ENCODE measurements at places on chromosomes 1 and 21.

- no peak for DNase-seq
- no peak overlapping the region for H3K27ac ChIP-seq
- H3K27me3 ChIP-seq, result no peaks in the 10 kb centered on the region
- no peaks in the 10 kb centered on the region for H3K36me3 ChIP-seq
- H3K4me3 ChIP-seq, result no peak overlapping the region
- H3K4me1 ChIP-seq, result peaks cover 20% of the 10 kb centered on the region
Measured at GRCh38 chr21:43911015-43911934, 46.3 kb downstream of the AGPAT3 start.

- H3K27ac ChIP-seq, result no peak overlapping the region
- no peaks in the 10 kb centered on the region for H3K4me1 ChIP-seq
- no peaks in the 10 kb centered on the region for H3K27me3 ChIP-seq
Measured at GRCh38 chr1:1535201-1536018, 5.0 kb downstream of the TMEM240 start.

- H3K4me3 ChIP-seq, result no peak overlapping the region
- peaks cover 89% of the 10 kb centered on the region for H3K36me3 ChIP-seq
- DNase-seq, result peak; percentile 74
- peaks cover 16% of the 10 kb centered on the region for H3K4me1 ChIP-seq
- H3K27ac ChIP-seq, result no peak overlapping the region
Measured at GRCh38 chr1:53285969-53286760, 41.7 kb downstream of the LRP8 start.

DNA sequence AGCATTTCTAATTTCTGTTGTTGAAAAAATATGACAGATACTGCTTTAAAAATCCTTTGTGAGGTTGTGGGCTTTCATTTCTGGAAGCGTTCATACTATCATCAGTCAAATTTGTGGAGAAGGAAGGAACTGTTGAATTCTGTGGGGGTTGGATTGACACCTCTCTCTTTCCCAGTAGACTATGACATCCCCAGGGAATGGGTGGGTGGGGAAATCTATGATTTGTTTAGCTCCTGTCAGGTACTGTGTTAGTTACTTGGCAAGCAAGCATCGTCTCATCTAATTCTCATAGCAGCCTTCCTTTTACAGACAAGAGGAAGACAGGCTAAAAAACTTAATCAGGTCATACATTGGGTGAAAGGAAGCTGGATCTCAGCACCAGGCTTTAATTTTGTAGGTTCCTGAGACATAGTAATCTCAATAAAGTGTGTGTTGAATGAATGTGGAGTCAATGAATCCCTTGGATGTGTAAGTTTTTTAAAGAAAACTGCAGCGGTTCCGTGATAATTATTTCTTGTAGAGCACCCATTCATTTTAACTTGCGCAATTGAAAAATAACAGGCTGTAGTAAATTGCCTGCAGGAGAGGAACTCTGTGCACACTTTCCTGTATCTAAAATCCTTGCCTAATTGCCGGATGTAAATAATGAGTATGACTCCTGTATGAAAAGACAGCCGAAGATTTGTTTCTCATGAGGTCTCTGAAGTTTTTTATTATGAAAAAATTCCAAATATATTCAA is 60.6 kb downstream of the MYOM3 start:
- DNase-seq, result no peak
- no peaks in the 10 kb centered on the region for H3K27me3 ChIP-seq
- no peaks in the 10 kb centered on the region for H3K36me3 ChIP-seq
- no peaks in the 10 kb centered on the region for H3K4me1 ChIP-seq

DNA sequence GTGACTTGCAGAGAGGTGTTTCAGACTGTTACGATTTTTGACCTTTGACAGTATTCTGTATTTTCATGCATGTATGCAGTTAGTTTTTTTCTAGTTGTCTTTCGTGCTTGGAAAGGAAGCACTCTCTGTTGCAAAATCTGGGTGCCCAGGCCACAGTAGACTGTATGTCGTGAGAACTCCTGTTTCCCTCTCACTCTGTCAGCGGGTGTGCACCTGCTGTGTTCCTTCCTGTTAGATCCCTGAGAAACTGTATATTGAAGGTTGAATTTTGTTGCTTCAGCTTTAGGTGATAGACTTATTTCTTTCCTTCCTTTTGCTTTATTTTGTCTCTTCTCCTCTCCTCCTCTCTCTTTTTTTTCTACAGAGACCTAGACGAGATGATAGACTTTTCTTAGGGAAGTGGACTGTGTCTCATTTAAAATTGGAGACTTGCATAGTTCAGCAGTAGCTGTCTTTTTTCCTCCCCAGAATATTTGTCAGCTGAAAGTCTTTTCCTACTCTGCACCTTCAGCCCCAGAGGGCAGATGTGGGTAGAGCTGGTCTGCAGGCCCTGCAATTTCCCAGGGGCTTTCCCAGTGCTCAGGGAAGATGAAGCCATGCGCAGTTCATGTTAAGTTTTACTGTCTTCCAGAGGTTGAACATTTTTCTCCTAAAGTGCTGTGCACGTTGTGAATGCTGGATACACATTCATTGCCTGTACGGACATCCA is 1.4 kb downstream of the TRAPPC10 start:
- DNase-seq, result peak; percentile 77
- H3K27ac ChIP-seq, result peak overlapping the region; percentile 76
- peaks cover 5% of the 10 kb centered on the region for H3K36me3 ChIP-seq
- no peaks in the 10 kb centered on the region for H3K27me3 ChIP-seq
- peaks cover 69% of the 10 kb centered on the region for H3K4me1 ChIP-seq
- peak overlapping the region; percentile 70 for H3K4me3 ChIP-seq

- H3K36me3 ChIP-seq, result no peaks in the 10 kb centered on the region
- H3K4me1 ChIP-seq, result no peaks in the 10 kb centered on the region
- no peak for DNase-seq
- H3K27ac ChIP-seq, result no peak overlapping the region
- H3K27me3 ChIP-seq, result no peaks in the 10 kb centered on the region
- no peak overlapping the region for H3K4me3 ChIP-seq
Measured at GRCh38 chr1:73761559-73761958, 436.4 kb downstream of the LRRIQ3 start.

- DNase-seq, result no peak
- no peak overlapping the region for H3K4me3 ChIP-seq
- no peak overlapping the region for H3K27ac ChIP-seq
Measured at GRCh38 chr1:78619032-78619431, 1.2 kb upstream of the IFI44L start.

DNA sequence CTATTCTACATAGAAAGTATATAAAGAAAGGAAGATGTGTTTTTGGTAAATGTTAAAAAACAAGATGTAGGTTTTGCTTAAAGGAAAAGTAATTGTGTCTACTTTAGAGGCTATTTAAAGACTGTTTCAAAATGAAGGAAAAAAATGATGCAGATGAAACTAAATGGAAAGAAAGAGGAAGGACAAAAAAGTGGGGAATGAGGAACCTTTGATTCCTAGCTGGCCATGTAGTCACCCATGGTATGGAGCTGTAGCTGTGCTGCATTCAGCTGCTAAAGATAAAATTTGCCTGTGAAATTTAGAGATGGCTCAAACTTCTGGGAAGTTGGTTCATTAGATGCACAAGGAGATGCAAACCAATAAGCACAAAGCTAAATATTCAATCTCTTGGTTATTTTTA is 86.8 kb upstream of the SERBP1 start:
- no peak overlapping the region for H3K27ac ChIP-seq
- no peaks in the 10 kb centered on the region for H3K27me3 ChIP-seq
- H3K4me1 ChIP-seq, result no peaks in the 10 kb centered on the region
- no peak overlapping the region for H3K4me3 ChIP-seq
- DNase-seq, result no peak

GRCh38 chr1:11680270-11681070 is 478 bp downstream of the MAD2L2 start:
- peaks cover 10% of the 10 kb centered on the region for H3K36me3 ChIP-seq
- H3K27ac ChIP-seq, result peak overlapping the region; percentile 71
- no peaks in the 10 kb centered on the region for H3K27me3 ChIP-seq
- peaks cover 18% of the 10 kb centered on the region for H3K4me1 ChIP-seq
- no peak for DNase-seq

DNA sequence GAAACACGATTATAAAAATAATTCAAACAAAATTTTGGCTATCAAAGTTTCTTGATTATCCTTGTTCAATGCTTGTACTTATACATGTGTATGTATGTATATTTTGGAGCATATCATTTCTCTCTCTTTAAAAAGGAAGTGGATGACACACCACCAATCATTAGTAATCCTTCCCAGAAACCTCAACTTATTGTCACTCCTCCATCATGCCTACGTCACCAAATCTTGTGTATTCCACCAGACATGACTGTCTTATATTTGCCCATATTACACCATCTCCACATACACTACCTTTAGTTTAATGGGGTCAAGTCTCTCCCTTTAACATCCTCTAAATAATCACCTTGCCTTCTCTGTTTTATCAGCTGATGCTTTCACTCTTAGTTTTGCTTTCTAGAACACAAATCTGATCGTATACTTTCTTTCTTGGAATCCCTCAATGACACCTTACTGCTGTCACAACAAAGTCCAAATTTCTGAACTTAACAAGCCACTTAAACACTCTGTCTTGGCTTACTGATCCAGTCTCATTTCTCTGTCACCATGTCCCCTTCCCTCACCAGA is 124.0 kb downstream of the BRINP3 start:
- no peak overlapping the region for H3K27ac ChIP-seq
- no peak for DNase-seq
- H3K4me1 ChIP-seq, result no peaks in the 10 kb centered on the region
- H3K36me3 ChIP-seq, result no peaks in the 10 kb centered on the region
- no peak overlapping the region for H3K4me3 ChIP-seq

- DNase-seq, result peak; percentile 9
- no peak overlapping the region for H3K4me3 ChIP-seq
- no peaks in the 10 kb centered on the region for H3K36me3 ChIP-seq
Measured at GRCh38 chr21:36661511-36662309, 37.2 kb upstream of the SIM2 start.

- DNase-seq, result peak; percentile 48
- H3K27me3 ChIP-seq, result no peaks in the 10 kb centered on the region
- peaks cover 2% of the 10 kb centered on the region for H3K4me1 ChIP-seq
- H3K36me3 ChIP-seq, result peaks cover 38% of the 10 kb centered on the region
Measured at GRCh38 chr1:42674214-42674613, 8.0 kb upstream of the YBX1 start.

DNA sequence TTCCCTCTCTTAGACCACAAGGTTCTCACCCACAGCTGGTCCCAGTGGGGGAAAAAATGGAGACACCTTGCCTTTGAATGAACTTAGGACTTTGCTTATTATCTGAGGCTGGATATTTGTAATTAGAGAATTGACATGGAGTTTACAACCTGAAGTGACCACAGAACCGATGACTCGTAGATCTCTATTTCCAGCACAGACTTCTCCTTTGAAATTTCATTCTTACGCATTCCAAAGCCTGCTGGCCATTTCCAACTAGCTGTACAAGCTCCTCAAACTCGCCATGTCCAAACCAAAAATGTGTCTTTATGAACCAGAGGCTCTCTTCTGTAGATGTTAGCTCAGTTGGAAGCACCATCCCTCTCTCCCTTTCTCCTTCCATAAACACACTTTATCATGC is 12.0 kb downstream of the RAB7B start:
- H3K27me3 ChIP-seq, result no peaks in the 10 kb centered on the region
- no peak for DNase-seq
- H3K27ac ChIP-seq, result no peak overlapping the region
- no peak overlapping the region for H3K4me3 ChIP-seq
- H3K4me1 ChIP-seq, result no peaks in the 10 kb centered on the region

GRCh38 chr1:193674292-193674944 is 488.0 kb upstream of the B3GALT2 start:
- peaks cover 4% of the 10 kb centered on the region for H3K4me1 ChIP-seq
- no peaks in the 10 kb centered on the region for H3K36me3 ChIP-seq
- H3K27ac ChIP-seq, result no peak overlapping the region
- DNase-seq, result no peak

DNA sequence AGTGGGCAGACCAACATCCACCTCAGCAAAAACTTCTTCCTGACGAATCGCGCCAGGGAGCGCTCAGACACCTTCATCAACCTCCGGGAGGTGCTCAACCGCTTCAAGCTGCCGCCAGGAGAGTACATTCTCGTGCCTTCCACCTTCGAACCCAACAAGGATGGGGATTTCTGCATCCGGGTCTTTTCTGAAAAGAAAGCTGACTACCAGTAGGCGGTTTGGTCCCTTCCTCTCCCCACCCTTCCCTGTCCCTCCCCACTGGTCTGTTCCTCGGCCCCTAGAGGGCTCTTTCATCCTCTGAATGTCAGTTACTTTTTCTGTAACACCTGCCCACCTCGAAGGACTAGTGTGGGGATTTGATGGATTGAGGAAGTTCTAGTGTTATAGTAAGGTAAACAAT is 46.9 kb downstream of the CAPN2 start:
- H3K27ac ChIP-seq, result no peak overlapping the region
- H3K27me3 ChIP-seq, result no peaks in the 10 kb centered on the region
- H3K4me3 ChIP-seq, result no peak overlapping the region
- H3K4me1 ChIP-seq, result no peaks in the 10 kb centered on the region
- no peak for DNase-seq

- H3K36me3 ChIP-seq, result no peaks in the 10 kb centered on the region
- DNase-seq, result no peak
- peaks cover 3% of the 10 kb centered on the region for H3K4me1 ChIP-seq
- no peak overlapping the region for H3K27ac ChIP-seq
Measured at GRCh38 chr1:89466307-89466930, 58.2 kb upstream of the LRRC8B start.

GRCh38 chr1:107794571-107794970 is 170.4 kb downstream of the VAV3 start:
- H3K4me3 ChIP-seq, result no peak overlapping the region
- peaks cover 5% of the 10 kb centered on the region for H3K36me3 ChIP-seq
- no peak overlapping the region for H3K27ac ChIP-seq
- peaks cover 7% of the 10 kb centered on the region for H3K4me1 ChIP-seq

DNA sequence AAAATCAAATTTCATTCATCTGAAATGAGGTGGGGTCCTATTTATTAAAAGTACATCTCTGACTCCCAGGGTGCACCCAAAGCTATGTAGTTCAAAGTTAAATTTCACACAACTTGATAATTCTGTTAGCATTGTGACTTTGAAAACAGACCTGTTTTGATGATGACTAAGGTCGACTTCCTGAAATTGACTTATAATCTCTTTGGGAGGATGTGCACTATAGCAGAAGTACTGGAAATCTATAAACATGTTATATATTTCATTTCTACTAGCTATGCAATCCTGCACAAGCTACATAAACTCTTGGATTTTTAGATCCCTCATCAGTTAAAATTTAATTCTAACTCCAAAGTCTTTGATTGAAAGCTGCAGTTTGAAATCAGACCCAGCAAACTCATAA is 507.6 kb downstream of the NEGR1 start:
- peaks cover 4% of the 10 kb centered on the region for H3K4me1 ChIP-seq
- no peak overlapping the region for H3K27ac ChIP-seq
- H3K36me3 ChIP-seq, result no peaks in the 10 kb centered on the region
- H3K27me3 ChIP-seq, result no peaks in the 10 kb centered on the region
- H3K4me3 ChIP-seq, result no peak overlapping the region

- H3K36me3 ChIP-seq, result no peaks in the 10 kb centered on the region
- no peak overlapping the region for H3K4me3 ChIP-seq
- H3K27me3 ChIP-seq, result no peaks in the 10 kb centered on the region
- no peaks in the 10 kb centered on the region for H3K4me1 ChIP-seq
Measured at GRCh38 chr21:41338455-41338854, 21.9 kb downstream of the FAM3B start.

GRCh38 chr1:166354406-166354805 is 187.6 kb upstream of the FAM78B start:
- H3K4me3 ChIP-seq, result no peak overlapping the region
- no peak overlapping the region for H3K27ac ChIP-seq
- no peak for DNase-seq
- H3K27me3 ChIP-seq, result peaks cover 1% of the 10 kb centered on the region
- no peaks in the 10 kb centered on the region for H3K4me1 ChIP-seq
